ENCODE measurements at places on chromosomes 3 and 15. TPM values are rescaled to one million over a fixed set of nuclear protein-coding genes. Genes with fewer than 3 reads are reported as not detected.

GRCh38 chr15:85402195-85402881, 21.9 kb downstream of the AKAP13 start:
- DNase-seq = no peak

DNA sequence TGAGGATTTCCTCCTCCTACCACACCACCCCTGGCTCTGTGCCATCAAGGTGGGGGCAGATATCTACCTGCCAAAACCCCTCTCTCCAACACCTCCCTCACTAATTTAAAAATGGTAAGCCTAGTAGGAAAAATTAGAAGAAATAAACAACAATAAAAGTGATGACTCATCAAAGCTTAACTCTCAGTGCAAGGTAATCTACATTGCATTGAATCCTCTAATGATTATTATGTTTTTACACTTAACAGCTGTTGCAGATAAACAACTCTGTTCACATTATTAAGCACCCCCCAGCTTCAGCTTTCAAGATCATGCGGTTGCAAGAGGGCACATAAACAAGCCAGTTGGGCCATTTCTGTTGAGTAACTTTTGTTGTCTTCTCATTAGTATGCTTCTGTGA, 396.1 kb upstream of the ATP11B start:
- DNase-seq = no peak

The TF gene
- total RNA-seq = 22.9 TPM

DNA sequence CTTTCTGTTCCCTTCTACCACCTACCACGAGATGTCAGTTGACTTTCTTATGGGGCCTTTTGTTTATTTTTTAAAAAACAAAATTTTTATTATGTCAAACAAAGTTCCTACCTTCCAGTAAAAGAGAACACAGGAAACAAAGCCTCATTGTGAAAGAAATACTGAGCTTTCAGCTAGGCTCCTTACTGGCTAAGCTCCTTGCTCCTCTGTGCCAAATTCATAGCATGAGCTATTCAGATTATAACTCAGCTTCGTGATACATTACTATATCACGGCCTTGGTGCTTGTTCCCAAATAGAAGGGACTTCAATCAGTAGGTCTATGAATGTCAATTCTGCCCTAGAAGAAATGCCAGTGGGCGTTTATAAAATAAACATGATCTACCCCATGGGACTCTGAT, 145.8 kb upstream of the CHRM5 start:
- DNase-seq = no peak

GRCh38 chr3:105957722-105958121, 88.9 kb upstream of the CBLB start:
- no peak for DNase-seq

DNA sequence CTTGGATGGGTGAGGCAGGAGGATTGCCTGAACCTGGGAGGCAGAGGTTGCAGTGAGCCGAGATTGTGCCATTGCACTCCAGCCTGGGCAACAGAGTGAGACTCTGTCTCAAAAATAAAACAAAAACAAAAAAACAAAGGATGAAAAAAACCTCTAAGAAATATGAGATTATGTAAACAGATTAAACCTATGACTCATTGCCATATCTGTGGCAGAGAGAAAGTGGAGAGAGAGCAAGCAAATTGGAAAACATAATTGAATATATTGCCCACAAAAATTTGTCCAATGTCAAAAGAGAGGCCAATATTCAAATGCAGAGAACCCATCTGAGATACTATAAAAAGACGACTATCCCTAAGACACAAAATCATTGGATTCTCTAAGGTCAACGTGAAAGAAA, 1106.0 kb downstream of the OTOL1 start:
- DNase-seq = no peak

The SCG3 gene
- 0.33 TPM for total RNA-seq

- DNase-seq = no peak
These were observed 153.2 kb downstream of the EEFSEC start for GRCh38 chr3:128306481-128306880.

DNA sequence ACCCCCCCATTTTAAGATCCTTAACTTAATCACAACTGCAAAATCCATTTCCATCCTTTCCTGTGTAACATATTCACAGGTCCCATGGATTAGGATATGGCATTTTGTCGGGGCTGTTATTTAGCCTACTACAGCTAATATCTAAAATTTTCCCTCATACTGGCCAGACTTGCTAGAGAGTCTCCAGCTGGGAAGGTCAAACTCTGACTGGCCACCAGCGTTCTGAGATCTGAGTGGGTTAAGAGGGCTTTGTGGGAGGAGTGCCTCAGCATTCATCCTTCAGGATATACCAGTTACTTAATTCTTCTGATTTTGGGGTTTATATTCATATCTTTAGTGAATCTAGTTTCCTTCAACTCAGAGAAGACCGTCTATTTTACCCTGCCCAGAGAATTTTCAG, 17.7 kb downstream of the TM4SF18 start:
- no peak for DNase-seq

GRCh38 chr3:56923526-56924224, 121.9 kb upstream of the ARHGEF3 start:
- peak; percentile 42 for DNase-seq

DNA sequence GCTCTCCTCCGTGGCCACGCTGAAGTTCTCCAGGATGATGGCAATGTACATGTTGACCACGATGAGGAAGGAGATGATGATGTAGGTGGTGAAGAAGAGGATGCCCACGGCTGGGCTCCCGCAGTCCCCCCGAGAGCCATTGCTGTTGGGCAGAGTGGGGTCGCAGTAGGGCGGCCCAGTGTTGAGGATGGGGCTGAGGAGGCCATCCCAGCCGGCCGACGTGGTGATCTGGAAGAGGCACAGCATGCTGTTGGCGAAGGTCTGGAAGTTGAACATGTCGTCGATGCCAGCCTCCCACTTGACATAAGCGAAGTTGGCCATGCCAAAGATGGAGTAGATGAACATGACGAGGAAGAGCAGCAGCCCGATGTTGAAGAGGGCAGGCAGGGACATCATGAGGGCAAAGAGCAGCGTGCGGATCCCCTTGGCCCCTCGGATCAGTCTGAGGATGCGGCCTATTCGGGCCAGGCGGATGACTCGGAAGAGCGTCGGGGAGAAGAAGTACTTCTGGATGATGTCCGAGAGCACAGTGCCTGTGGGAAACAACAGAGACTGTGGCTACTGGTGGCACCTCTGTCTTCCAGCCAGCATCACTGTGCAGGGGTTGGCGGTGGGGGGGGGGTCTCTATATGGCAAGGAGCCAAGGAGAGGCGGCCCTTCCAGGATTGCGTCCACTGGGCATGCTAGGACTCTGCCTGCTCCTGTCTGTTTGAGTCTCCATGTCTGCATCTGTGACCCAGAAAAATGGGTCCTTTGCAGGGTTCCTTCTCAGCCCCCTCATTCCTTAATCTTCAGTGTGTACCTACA, 55.1 kb downstream of the EXOG start:
- DNase-seq = no peak

GRCh38 chr15:66400351-66400774, 13.7 kb downstream of the MAP2K1 start:
- DNase-seq = no peak

DNA sequence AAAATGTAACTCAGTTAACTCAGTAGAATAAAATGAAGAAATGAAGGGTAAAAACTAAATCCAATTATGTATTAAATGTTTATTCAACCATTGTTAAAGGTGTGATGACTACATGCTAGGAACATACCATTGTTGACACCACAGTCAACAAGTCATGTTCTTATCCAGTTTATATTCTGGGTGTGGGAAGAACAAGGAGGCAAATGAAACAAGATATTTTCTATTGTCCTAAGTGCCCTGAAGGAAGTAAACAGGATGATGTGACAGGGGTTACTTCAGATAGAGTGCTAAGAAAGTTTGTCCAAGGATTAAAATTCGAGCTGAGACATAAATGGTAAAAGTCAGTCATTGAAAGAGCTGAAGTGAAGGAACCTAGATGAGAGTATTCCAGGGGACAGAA, 13.1 kb downstream of the AP3S2 start:
- no peak for DNase-seq

The DUOX2 gene
- 0.15 TPM for total RNA-seq

DNA sequence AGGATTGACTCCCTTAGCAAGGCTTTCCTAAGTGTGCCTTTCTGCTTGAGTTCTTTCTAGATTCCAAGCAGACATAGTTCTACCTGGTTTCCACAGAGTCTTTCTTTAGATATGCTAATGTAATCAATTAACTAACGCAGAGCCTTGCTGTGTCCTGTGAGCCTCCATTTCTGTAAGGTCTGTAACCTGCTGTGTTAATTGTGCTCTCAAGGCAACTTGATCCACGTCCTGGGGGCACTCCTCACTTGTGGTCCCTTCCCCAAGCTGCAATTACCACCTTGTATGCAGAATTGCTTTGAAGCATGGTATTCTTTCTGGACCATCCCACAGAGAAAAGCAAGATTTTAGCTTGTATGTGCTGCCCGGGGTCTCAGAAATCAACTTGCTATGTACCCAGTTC, 29.5 kb upstream of the THSD4 start:
- no peak for DNase-seq

GRCh38 chr3:190538288-190538687, 24.4 kb downstream of the IL1RAP start:
- no peak for DNase-seq

- no peak for DNase-seq
These were observed 40.3 kb downstream of the HGD start for GRCh38 chr3:120641696-120642246.

DNA sequence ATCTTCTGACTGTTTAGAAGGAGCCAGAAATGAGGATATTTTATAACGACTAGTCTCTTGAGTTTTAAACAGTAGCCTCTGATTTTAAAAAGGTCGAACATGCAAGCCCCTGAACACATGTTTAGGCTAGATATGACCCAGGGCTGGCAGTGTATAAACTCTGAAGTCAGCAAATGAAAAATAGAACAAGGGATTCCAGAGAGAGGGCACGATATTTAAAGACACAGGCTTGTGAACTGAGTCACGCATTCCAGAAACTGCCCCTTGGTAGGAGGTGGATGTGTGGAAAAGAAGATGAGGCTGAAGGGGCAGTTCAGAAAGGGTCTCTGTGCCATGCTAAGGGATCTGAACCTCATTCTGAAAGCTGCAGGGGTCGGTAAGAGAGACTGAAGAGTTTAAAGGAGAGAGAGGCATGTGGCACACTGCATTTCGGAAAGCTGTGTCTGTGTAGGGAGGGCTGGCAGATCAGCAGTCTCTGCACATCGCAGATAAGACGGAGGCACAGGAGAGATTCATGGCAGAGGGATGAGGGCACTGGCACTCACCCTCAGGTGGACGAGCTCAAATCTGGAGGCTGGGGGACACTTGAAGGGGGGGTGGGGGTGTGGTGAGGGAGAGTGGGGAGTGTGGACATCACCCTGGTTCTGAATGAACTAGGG, 22.1 kb downstream of the ST8SIA2 start:
- DNase-seq = no peak

GRCh38 chr3:190617185-190617584, 103.3 kb downstream of the IL1RAP start:
- no peak for DNase-seq

The MAP6D1 gene
- total RNA-seq = 2.1 TPM

The HDDC3 gene
- total RNA-seq = 19.0 TPM

The ITIH3 gene
- 0.88 TPM for total RNA-seq
